ENCODE measurements at places on chromosomes 7 and 10. TPM values are rescaled to one million over a fixed set of nuclear protein-coding genes. Genes with fewer than 3 reads are reported as not detected.

DNA sequence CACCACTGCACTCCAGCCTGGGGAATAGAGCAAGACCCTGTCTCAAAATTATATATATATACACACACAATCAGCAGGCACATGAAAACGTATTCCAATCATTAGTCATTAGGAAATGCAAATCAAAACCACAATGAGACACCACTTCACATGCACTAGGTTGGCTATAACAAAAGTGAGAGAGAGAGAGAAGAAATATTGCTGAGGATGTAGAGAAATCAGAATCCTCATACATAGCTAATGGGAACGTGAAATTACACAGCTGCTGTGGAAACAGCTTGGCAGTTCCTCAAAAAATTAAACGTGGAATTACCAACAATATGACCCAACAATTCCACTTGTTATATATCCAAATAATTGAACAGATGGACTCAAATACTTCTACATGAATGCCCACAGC, 43.3 kb upstream of the CNNM1 start:
- no peak for DNase-seq

DNA sequence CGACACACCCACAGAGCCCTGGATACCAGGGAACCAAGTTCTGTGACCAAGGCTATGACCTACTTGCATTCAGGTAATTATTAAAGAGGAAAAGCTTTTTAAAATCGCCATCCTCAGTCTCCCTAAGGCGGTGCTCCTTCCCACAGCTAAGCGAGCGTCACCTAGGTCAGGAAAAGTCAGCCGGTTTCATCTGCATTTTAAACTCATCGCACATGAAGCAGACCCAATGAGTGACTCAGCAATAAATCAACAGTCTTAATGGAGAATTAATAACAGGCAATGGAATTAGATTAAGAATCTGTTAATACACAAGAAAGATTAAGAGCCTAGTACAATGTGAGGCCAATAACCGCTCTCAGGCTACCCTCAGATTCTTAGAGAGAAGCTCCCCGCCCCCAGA, 59.2 kb downstream of the HSPA12A start:
- no peak for DNase-seq

DNA sequence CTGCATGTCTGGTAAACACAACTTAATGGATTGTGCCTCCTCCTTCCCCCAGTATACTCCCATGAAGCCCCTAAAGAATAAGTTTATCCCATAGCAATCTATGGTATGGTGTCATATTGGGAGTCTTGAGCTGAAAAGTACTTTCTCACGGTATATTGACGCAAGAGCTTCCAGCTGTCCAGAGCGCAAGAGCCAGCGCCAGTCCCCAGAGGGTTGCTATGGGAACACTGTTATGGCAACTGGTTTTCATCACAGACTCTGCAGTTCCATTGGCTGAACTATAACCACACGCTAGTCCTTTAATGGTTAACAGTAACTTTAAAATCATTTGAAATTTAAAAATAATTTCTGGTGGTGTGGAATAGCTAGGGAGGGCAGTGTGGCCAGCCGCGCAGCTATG, 46.9 kb downstream of the PRPF18 start:
- DNase-seq: no peak

DNA sequence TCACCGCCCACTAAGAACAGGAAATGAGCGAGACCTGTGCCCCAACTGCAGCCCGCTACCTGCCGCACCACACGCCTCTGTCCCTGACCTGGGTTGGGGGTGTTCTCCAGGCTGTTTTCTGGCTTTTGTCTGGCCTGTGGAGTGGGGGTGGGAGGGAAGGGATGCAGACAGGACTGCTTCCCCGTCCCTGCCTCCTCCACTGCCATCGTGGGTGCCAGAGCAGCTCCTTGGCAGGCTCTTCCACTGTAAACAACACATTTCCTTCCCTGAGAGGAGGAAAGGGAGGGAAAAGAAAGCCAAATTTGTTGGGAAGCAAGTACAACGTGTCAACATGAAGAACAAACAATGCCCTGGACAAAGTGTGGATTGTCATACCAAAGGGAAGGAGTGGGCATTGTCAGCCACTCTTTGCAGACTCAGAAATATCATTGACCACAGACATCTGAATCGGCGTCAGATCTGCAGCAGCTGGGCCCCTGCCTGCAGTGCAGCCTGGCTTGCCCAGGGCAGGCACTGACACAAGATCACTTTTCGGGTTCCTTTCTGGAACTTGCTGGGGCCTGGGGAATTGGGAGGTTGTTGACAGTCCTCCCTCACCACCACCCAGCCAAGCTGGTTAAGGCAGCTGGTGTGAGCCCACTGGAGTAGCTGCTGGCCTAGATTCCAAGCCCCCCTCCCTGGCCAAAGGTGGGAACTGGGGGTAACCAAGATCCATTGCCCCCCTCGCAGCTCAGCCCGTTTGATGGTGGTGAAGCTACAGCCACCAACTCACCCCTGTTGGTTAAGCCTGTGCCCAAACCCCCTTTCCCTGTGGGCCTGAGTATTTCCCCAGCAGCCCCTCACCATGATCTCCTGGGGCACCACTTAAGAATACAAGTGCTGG, 22.6 kb upstream of the TRIM8 start:
- no peak for DNase-seq

GRCh38 chr7:92567460-92567859, 22.7 kb downstream of the FAM133B start:
- no peak for DNase-seq

GRCh38 chr10:17742918-17743317, 9.1 kb upstream of the TMEM236 start:
- DNase-seq: peak; percentile 87

- no peak for DNase-seq
Measured at GRCh38 chr10:119313644-119314043, 106.3 kb downstream of the GRK5 start.

DNA sequence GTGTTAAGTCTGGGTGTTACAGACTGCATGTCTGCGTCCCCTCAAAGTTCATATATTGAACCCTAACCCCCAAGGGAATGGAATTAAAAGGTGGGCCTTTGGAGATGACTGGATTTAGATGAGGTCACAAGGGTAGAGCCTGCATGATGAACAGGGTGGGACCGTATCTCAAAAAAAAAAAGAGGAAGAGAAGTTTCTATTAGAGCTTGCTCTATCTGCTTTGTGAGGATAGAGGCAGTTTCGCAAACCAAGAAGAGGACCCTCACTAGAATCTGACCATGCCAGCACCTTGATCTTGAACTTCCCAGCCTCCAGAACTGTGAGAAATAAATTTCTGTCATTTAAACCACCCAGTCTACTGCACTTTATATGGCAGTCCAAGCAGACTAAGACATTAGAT, 1.4 kb downstream of the KIN start:
- no peak for DNase-seq

Gene SNCG
- not detected for total RNA-seq

Gene WASL
- total RNA-seq: 7.1 TPM

Gene INHBA
- total RNA-seq: not detected

Gene ERVW-1
- total RNA-seq: not detected

Gene GLI3
- 0.07 TPM for total RNA-seq

Data from Karpas-422 (cell line).